ENCODE measurements at places on chromosomes 16 and 17. TPM values are rescaled to one million over a fixed set of nuclear protein-coding genes. Genes with fewer than 3 reads are reported as not detected.

- peak; percentile 88 for DNase-seq
These were observed 4.4 kb upstream of the VAC14 start for GRCh38 chr16:70805380-70805779.

DNA sequence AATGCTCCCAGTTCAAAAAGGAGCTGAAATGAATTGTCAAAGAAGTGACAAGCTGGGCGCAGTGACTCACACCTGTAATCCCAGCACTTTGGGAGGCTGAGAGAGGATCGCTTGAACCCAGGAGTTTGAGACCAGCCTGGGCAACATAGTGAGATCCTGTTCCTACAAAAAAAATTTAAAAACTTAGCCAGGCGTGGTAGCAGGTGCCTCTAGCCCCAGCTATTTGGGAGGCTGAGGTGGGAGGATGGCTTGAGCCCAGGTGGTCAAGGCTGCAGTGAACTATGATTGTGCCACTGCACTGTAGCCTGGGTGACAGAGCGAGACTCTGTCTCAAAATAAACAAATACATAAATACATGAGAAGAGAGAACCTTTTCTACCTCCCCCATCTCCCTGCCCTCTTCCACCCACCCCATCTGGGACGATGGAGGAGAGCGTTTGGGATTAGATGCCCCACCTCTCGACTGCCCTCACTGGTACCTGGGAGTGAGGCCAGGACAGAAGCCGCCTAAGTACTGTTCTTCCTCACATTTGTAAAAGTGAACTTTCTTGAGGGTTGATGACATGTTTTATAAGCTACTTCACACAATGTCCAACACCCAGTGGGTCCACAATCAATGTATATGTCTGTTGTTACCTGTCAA, 2.4 kb downstream of the IL4R start:
- no peak for DNase-seq

DNA sequence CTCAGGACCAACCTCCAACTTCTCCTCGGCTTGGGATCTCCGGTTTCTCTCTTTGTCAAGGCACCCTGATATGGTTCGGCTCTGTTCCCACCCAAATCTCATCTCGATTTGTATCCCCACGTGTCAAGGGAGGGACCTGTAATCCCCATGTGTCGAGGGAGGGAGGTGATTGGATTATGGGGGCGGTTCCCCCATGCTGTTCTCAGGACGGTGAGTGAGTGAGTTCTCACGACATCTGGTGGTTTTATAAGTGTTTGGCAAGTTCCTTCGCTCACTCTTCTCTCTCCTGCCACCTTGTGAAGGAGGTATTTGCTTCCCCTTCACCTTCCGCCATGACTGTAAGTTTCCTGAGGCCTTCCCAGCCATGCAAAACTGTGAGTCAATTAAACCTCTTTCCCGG, 117.9 kb downstream of the SEC14L1 start:
- DNase-seq: no peak

GRCh38 chr16:69890114-69890891, 60.8 kb upstream of the CLEC18A start:
- DNase-seq: no peak

The SRSF1 gene
- 463 TPM for total RNA-seq
